ENCODE measurements at places on chromosomes 3 and 15.

DNA sequence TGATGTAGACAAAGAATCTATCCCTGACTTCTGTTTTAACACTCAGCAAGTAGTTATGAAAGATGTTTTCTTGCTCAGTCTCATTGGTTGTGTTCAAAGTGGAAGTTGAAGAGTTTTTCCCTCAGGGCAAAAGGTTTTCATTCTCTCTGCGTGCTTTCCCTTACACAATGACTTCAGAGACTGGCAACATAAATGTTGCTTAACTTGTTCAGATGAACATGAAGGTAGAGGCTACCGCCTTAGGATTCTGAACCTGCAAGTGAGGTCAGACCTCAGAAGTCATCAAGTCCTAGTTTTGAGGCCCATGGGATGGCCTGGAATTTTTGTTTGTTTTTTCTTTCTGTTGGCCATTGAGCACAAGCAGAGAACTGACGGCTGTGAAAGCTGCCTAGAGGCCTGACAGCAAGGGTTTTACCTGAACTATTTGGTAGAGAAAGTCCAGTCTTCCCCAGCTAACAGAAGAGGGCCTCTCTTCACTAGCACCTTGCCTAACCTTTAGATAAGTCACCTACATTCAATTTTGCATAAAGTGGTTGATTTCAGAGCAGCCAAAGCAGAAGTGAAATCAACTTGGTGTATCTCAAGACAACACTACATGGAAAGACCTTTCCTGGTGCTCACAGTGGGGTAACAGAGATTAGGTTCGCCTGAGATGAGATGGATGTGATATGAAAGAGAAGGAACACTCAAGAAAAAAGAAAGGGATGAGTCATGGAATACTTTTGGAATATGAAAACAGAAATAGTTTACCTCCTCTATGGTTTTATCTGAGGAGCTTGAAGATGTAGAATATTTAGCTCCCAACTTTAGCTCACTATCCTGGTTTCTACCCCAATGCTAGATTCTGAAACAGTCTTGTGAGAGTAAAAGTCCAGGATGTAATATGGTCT lies 53.6 kb upstream of the AP4E1 start:
- DNase-seq, result no peak

DNA sequence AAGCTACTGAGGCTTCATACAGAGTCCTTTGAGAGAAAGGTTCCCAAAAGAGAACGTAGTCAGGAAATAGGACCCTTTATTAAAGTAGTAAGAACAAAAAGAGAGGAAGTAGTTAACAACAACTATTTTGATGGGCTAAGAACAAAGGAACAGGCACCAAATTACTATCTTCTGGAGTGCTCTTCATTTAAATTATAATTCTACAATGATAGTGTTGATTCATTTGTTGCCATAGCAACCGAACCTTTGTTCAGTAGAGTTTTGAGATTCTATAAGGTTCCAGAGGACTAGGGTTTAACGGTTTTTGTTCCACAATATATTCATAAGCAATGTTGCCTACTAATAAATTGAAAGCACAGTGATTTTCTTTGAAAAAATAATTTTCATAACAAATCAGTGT lies 78.8 kb downstream of the CMSS1 start:
- no peak for DNase-seq

DNA sequence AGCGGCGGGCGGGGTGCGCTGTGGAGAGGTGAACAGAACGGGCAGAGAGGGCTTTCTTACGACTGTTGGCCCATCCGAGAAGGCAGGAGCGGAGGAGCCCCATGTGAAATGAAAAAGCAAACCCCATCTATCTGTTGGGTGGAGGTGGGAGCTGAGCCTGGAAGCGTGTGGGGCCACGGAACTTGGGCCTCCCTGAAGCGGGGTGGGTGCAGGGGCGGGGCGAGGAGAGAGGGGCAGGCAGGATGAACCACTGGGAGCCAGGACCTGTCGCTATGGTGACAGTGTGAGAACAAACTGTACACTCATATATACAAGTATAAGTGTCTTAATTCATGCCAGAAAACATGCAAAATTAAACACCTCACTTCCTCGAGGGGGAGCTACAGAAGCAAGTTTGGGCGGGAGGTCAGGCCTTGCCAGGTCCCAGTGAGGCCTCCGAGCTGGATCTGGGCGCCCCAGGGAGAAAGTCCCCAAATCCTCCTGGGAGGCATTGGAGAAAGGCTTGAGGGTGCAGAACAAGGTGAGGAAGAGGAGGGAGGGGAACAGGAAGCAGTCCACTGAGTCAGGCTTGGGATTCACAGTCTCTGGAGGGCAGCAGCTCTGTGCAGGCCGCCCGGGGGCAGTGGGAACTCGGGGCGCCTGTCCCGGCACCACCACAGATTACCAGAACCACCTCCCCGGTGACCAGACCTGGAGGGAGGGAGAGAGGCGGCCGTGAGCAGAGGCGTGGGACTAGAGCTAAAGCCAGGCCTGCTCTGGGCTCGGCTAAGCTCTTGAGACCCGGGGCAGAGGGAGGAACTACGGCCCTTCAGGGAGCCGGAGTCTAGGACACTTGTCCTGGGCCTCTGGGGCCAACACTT lies 34.8 kb downstream of the RBPMS2 start:
- DNase-seq, result no peak

- no peak for DNase-seq
Measured at GRCh38 chr15:100686021-100686724, 83.8 kb downstream of the ASB7 start.

DNA sequence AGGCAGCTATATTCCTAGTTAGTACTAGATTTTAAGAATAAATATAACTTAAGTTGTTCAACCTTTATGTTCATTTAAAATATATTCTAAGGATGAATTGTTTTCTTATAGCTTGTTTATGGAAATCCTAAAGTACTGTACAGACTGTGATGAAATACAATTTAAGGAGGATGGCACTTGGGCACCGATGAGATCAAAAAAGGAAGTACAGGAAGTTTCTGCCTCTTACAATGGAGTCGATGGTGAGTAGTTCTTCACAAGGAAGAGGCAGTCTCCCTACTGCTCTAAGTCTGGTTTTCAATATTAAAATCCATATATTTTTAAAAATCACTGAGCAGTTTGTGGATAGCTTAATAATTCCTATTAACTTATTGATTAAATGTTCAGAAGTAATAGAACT lies 29.6 kb downstream of the CALML4 start:
- no peak for DNase-seq

GRCh38 chr15:90592131-90592881 lies 62.6 kb downstream of the CRTC3 start:
- no peak for DNase-seq

DNA sequence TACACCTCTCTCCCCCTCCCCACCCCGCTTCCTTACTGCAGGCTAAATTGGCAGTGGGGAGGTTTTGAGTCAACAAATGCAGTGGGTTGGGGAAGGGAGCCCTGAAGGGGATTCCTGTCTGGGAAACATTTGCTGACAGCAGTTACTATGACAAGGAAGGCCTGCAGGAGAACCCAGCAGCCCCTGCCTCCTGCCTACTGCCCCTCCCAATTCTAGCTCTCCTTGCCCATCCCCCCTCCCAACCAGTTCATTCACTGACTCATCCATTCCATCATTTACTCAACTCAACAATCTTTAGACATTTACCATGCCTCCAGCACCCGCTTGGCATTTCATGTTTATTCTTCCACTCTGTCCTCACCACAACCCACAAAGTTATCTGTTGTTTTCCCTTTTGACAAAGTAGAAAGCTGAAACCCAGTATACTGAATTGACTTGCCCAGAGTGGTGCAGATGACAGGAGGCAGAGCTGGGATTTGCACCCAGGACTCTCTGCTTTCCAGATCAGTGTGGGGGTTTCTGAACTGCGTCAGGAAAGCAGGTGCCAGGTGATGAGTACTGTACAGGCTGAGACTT lies 75.0 kb downstream of the MAGEF1 start:
- DNase-seq, result peak; percentile 53

DNA sequence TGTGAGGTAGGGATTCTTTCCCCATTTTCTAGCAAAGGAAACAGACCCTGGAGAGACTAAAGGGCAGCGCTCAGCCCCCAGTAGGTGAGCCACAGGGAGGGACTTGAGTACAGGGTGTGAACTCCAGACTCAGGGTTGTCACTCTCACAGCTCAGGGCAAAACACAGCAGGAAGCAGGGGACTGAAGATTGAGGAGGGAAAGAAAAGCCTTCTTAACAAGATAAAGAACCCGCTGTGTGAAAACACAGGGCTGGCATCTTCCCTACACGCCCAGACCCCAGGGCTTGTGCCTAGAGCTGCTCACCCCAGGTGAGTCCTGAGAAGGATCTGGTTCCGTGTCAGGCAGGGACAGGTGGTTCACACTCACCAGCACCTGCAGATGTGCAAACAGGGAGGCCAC lies 59.6 kb downstream of the ABTB1 start:
- DNase-seq, result no peak

- no peak for DNase-seq
Measured at GRCh38 chr3:121654493-121655385, 6.0 kb downstream of the HCLS1 start.

DNA sequence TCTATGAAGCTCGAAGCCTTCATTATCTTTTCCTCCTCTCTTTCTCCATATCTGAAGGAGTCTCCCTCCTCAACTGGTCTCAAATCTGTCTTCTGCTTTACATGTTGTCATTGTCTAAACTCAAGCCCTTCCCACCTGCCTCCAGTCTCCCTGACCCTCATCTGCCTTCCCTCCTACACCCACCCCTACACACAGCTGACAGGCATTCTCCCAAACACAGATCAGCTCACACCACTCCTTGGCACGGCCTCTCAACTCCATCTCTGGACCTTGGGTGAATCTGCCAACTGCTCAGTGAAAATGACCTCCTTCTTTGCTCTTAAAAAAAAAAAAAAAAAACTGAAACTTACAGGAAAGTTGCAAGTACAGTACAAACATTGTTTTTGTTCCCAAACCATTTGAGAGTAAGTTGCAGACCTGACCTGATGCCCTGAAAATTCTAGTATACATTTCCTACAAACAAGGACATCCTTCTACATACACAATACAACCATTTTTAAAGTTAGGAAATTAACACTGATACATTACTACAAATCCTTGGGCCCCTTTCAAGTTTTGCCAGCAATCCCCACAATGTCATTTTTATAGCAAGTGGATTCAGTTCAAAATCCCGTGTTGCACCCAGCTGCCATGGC lies 49.4 kb upstream of the UBE2E1 start:
- DNase-seq, result no peak

GRCh38 chr3:134031348-134031915 lies 1.7 kb upstream of the SLCO2A1 start:
- no peak for DNase-seq

- no peak for DNase-seq
Measured at GRCh38 chr3:61562721-61563312, 1.4 kb downstream of the PTPRG start.

- no peak for DNase-seq
Measured at GRCh38 chr3:135966271-135966961, 888 bp downstream of the PPP2R3A start.

- DNase-seq, result no peak
Measured at GRCh38 chr3:183541235-183541655, 14.3 kb downstream of the KLHL6 start.

DNA sequence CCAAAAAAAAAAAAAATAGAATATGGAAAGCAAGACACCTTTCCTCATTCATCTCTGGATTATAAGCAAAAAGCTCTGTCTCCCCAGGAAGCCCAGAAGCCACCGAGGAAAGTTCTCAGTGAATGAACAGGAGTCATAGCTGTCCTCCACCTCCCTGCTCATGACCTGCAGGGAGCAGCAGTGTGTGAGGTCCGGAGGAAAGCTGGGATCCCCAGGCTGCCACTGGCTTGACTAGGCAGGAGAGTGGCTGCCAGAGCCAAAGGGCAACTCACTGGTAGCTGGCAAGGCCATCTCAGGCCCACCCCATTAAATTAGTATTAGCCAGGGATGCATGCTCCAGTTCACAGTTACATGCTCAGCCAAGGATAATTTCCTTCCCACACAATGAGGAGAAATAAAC lies 191.6 kb upstream of the STT3B start:
- no peak for DNase-seq

GRCh38 chr15:75065467-75065850 lies 42.1 kb downstream of the PPCDC start:
- DNase-seq, result peak; percentile 20

DNA sequence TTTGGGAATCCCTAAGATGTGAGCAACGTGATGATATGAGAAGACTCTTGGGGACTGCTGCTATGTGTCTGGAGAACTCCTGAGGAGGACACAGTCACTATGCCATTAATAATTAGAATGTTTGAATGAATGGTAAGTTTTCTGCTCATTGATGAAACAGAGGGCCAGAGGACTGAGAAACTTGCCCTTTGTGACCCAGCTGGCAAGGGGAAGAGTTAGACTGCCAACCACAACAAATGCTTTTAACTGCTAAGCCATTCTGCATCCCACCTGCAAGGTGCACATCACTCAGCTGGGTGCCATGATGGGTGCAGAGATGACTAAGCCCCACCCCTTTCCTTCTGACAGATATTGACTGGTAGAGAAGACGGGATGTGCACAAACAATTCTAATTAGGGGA lies 249.6 kb downstream of the THRB start:
- DNase-seq, result no peak

- DNase-seq, result peak; percentile 42
Measured at GRCh38 chr3:41198526-41198925, 779 bp upstream of the CTNNB1 start.

GRCh38 chr15:80778964-80779657 lies at the start of gene CEMIP:
Gene CEMIP (plus strand): TSS chr15:80779370. CDS start chr15:80873880, 94,510 bp downstream.
- DNase-seq, result peak; percentile 81

GRCh38 chr3:58032186-58032585 lies 24.0 kb downstream of the FLNB start:
- no peak for DNase-seq

DNA sequence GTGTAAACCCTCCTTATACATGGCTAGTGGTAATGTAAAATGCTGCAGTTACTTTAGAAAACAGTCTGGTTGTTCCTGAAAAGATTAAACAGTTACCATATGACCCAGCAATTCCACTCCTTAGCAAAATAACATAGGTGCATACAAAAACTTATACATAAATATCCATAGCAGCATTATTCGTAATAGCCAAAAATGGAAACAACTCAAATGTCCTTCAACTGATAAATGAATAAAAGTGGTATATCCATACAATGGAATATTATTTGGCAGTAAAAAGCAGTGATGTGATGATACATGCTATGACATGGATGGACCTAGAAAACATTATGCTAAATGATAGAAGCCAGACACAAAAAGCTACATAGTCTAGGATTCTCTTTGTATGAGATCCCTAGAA lies 31.6 kb upstream of the SIN3A start:
- DNase-seq, result no peak

DNA sequence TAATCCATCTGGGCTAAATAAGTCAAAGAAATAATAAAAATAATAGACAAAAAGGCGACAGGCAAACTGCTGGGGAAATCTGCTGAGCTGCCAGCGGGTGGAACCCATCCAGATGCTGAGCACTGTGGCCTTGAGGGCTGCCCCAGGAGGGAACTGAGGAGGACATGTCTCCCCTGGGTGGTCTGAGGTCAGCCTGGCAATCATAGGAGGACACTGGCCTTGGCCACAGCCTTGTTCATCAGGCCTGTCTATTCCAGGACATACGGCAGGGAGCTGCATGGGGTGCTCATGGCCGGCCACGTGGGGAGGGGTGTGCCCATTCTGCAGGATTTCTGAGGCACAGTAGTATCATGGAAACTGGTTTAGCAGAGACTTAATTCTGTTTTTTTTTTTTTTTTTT lies 21.5 kb upstream of the SNRPA1 start:
- no peak for DNase-seq

Measured in stimulated activated CD8-positive, alpha-beta memory T cell treated with anti-CD3 and anti-CD28 coated beads, Interleukin-4, amount 100 ng/mL, for 48 hours (primary cell).